ENCODE measurements at places on chromosomes 16 and 17.
A peak's percentile ranks its signal among the peaks of the same experiment; 100 is the strongest.

DNA sequence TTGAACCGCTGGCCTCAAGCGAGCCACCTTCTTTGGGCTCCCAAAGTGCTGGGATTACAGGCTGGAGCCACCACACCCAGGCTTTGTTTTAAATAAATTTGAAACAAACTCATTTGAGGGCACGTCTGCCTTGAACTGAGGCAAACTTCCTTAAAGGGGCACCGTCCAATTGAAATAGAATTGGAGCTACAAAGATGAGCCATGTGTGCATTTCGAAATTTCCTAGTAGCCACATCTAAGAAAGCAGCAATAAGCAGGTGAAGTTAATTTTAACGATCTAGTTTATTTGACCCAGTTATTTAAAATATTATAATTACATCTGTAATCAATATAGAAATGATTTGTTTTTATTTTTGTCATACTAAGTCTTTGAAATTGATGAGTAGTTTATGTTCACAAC, 755 bp upstream of the C16orf89 start:
- DNase-seq, result no peak

GRCh38 chr16:10561001-10561400, 19.4 kb downstream of the EMP2 start:
- no peak for DNase-seq

- DNase-seq, result no peak
Observed at GRCh38 chr16:13350000-13350399, 448.6 kb downstream of the SHISA9 start.

DNA sequence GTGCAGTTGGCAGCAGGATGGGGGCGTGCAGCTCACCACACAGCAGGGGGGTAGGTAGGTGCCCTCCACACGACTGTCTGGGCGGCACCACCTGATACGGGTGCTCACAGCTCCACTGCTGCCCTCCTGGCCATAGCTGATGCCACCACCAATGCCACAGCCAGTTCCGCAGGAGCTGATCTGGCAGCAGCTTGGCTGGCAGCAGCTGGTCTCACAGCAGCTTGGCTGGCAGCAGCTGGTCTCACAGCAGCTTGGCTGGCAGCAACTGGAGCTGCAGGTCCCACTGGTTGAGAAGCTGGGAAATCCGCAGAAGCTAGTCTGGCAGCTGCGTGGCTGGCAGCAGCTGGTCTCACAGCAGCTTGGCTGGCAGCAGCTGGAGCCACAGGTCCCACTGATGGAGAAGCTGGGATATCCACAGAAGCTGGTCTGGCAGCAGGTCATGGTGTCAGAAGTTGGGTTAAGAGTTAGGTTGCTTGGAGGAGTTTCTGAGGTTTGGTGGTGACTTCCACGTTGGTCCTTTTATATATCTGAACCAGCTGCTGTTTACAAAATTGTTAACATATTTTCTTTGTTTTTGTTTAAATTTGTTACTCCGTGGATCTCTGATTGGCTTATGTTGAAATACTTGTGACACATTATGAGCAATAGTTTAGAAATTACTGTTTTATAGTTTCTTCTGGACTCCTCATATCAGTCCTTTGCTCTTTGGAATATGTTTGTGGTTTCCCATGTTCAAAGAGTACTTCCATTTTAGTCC, at the start of gene KRTAP1-5:
TSS of gene KRTAP1-5 (minus strand) at position 494 of the 757 bp plus-strand sequence. CDS start at position 441, 53 bp downstream.
- DNase-seq, result no peak

GRCh38 chr16:75535211-75535843, 581 bp downstream of the CHST5 start:
- DNase-seq, result no peak

DNA sequence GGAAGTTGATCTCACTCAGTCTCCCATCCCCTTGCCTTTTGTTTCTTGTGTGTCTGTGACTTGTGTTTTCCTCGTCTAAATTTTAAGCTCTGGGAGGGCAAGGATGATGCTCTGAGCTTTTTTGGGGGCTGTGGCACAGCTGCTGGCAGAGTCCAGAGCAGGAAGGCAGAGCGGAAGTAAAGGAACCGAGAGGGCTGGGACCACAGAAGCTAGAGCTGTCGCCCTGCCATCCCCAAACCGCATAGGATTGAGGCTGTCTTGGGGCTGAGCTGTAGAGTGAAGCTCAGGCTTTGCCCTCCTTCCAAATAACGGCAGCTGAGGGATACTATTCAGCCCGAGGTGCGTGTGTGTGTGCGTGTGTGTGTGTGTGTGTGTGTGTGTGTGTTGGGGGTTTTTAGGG, 3.8 kb upstream of the DNAH2 start:
- no peak for DNase-seq

GRCh38 chr17:64240741-64241347, 22.2 kb downstream of the TEX2 start:
- DNase-seq, result no peak

GRCh38 chr16:4806280-4806679, 3.8 kb upstream of the ROGDI start:
- DNase-seq, result no peak

DNA sequence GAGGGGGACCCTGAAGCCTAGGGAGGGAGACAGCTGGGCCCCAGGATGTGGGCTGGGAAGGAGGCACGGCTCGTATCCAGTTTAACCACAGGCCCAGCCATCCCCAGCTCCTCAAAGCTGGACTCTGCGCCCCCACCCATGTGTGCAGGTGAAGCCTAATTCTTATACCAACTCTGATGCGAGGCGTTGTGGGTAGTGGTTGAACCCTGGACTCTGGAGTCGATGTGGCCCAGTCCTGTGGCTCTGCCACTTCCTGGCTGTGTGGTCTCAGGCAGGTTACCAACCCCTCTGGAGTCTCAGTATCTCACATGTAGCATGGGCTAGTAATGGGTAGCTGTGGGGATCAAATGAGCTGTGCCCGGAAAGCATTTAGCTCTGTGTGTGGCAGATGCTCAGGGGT, 60.4 kb upstream of the TOB1 start:
- DNase-seq, result no peak

DNA sequence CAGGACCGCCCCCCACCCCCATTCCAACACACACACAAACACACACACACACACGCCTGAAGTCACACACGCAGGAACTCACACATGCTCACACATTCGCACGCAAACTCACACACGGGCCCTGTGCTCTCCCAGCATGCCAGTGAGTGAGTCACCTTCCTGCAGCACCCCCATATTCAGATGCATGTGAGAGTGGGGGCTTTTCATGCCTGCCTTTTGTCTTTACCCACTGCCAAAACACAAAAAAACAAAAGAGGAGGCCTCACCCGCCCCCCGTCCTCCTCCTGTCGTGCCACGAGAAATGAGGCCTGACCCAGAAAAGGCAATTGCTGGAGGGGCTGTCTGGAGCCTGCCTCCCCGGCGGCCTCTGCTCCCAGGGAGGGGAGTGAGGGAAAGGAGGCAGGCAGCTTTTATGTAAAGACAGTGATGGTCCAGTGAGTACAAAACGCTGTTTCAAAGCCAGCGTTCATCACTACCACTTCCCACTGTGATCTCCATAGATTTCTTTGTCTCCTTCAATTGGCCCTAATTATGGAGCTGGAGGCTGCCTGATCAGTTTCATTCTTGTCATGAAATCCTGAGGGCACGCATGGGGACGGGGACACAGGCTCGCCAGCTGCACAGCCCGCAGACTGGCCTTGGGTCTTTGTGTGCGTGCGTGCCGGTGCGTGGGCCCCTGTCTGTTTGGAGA, 29.5 kb upstream of the GSE1 start:
- DNase-seq, result no peak

GRCh38 chr17:50944054-50944901, 78.1 kb upstream of the TOB1 start:
- DNase-seq, result peak; percentile 32

- no peak for DNase-seq
Observed at GRCh38 chr17:14950686-14951085, 314.4 kb downstream of the PMP22 start.

- DNase-seq, result no peak
Observed at GRCh38 chr17:71187145-71187878, 933.5 kb upstream of the SOX9 start.

- no peak for DNase-seq
Observed at GRCh38 chr17:76145231-76146052, 4.4 kb upstream of the FOXJ1 start.
